Suppressor macrophage (primary cell): ENCODE measurements at places on chromosomes 7 and 10.

GRCh38 chr10:63246356-63246755, 113.2 kb downstream of the NRBF2 start:
- no peak for DNase-seq

- no peak for DNase-seq
These were observed 194.3 kb downstream of the GRID1 start for GRCh38 chr10:86172301-86172700.

GRCh38 chr10:113151190-113151666, 201.2 kb downstream of the TCF7L2 start:
- DNase-seq: peak; percentile 74

- no peak for DNase-seq
These were observed 399.1 kb upstream of the AKR1E2 start for GRCh38 chr10:4426866-4427265.

GRCh38 chr7:93636276-93636675, 61.8 kb upstream of the CALCR start:
- DNase-seq: no peak

DNA sequence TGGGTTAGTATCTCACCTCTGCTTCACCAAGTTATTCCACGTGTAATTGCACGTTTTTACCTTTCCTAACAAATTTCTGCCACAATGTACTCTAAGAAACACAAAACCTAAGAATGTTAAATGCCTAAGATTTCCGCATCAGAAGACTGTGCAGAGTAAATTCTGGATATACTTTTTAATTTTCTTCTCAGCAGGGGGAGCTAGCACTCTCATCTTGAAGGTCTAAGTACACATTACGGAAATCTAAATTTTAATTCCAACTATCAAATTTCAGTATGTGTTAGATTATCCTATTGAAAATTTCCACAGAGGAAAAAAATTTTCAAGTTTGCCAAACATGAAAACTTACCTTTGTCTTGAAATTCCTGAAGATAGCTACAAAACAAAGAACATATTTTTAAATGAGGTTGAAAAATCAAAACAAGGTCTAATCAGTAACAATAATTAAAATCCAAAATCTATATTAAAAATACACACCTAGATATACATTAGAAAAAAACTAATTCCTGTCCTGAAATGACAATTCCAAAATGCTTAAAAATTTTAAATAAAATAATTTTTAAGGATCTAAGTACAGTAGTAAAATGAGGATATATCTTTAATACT, 10.5 kb downstream of the SKAP2 start:
- DNase-seq: peak; percentile 74

GRCh38 chr7:95871075-95871848, 98.9 kb downstream of the DYNC1I1 start:
- DNase-seq: peak; percentile 39

DNA sequence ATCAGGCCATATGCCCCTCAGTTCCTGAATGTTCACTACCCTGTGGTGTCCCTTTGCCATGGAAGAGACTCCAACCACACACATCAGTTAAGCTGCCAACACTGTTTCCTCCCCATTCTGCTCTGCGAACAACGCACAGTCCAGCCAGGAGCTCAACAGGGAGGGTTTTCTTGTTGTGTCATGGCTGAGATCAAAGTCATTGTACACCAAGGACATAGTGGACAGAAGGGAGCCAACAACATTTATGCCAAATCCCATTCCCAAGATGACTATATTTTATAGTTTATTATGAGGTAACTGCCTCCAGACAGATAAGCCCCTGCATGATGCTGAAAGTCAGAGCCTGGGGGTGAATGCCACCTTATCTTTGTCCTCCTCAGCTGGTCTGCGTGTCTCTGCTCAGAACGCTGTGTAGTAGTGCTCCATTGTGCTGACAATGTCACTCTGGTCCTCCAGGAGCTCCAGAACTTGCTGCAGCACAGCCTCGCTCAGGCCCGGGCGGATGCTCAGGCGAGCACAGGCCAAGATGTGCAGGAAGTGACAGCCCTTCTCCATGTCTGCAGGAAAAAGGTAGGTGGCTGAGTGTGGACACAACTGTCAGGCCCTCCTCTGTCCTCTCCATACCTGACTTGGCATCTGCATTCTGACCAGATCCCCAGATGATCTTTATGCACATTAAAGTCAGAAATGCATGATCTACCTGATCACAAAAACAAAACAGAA, 27.1 kb upstream of the SH3PXD2A start:
- DNase-seq: no peak

DNA sequence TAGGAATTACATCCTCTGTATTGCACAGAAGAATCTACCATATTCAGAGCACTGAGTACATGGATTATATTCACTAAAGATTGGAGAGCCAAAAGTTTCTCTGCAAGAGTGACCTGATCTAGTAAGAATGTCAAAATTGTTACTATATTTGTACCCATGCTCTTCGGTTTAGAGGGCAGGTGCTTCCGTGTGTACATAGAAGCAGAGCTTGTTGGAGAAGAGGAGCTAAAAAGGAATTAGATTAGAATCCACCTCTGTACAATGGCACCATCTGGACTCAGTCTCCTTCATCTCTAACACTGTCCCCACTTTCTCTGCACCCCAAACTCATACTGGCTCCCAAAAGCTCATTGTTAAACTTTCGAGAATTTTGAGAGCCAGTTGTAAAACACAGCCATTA, 8.3 kb downstream of the CALD1 start:
- no peak for DNase-seq

- DNase-seq: no peak
These were observed 630.7 kb downstream of the PARD3 start for GRCh38 chr10:34184397-34184796.

- DNase-seq: peak; percentile 28
These were observed 343.0 kb upstream of the PODXL start for GRCh38 chr7:131899271-131900030.

GRCh38 chr10:116070743-116071320, 202.2 kb downstream of the GFRA1 start:
- DNase-seq: no peak

- peak; percentile 62 for DNase-seq
These were observed 81.4 kb upstream of the LAMB4 start for GRCh38 chr7:108211382-108212201.

GRCh38 chr7:51349820-51350545, 33.4 kb upstream of the COBL start:
- no peak for DNase-seq

DNA sequence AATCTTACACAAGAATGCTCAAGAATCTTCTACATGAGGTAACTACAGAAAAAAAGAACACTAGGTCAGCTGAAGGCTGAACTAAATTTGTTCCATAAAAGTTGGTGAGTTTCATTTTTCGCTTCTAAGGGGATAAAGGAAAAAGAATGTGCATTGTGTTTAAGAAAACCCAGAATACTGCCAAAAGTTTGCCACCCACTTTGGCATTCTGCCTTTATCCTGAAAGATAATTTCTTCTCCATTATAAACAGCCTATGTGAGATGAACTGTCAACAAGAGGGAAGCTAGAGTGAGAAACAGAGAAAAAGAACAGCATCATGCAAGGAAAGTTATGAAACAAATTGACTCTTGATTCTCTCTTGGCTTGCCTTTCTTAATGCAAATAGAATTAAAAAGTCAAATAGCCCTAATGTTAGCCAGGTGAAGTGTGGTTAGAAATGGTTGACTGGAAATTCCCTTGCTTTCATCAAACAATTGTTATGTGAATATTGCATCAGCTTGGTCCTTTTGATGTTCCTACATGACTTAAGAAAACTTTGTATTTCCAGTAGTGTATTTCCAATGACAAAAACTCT, 25.8 kb downstream of the STEAP1 start:
- DNase-seq: no peak

GRCh38 chr10:42952349-42952748, 124.5 kb upstream of the RET start:
- no peak for DNase-seq

- peak; percentile 38 for DNase-seq
These were observed 20.8 kb upstream of the PTF1A start for GRCh38 chr10:23171232-23171876.

DNA sequence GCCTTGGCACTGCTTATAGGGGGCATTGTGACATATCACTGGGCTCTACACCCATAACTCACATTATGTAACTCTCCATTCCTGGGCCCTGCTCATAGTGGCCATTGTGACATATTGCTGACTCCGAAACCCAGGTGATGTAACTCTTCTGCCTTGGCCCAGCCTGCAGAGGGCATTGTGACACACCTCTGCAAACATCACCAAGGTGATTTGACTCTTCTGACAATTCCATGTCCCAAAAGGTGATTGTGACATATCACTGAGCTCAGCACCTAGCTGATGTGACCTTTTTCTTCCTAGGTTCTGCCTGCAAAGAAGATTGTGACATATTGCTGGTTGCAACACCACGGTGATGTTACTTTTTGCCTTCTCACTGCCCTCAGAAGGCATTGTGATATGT, 36.5 kb upstream of the ZNF680 start:
- DNase-seq: no peak

DNA sequence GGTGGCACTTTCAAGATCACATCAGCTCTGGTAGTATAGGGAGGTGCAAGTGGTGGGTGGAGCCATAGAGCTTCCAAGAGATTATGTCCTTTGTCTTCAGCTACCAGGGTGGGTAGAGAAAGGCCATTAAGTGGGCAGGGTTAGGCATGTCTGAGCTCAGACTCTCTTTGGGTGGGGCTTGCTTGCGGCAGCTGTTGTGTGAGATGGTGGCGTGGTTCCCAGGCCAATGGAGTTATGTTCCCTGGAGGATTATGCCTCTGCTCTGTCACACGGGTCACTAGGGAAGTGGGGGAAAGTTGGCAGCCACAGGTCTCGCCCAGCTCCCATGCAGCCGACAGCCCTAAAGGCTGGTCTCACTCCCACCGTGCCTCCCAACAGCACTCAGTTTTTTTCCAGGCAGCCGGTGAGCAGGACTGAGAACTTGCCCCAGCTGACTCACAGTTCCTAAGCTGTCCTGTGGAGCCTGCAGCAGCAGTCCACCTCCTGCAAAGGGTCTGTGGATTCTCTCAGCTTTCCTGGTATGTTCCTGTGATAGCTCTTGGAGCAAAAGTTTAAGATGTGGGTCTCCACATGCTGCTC, 459.0 kb downstream of the SH2D4B start:
- DNase-seq: no peak

DNA sequence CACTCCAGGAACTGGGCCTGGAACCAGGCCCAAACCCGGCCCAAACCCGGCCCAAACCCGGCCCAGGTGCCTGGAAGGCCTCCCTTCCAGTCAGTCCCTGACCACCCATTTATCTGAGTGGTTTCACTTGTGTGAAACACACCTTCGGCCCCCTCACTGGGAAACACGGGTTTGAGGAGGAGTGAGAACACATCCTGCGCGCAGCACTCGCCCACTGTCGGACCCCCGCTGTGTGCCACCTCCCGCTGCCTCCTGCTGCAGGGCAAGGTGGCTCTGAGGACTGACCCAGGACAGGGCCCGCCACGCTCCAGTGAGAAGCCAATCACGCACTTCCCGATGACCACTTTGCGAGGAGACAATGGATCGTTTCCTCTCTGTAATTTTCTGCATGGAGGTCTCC, 197.5 kb downstream of the BUB3 start:
- DNase-seq: no peak

- DNase-seq: no peak
These were observed 94.4 kb upstream of the ADCY1 start for GRCh38 chr7:45479781-45480180.

GRCh38 chr7:36967387-36967786, 243.1 kb upstream of the AOAH start:
- peak; percentile 82 for DNase-seq

DNA sequence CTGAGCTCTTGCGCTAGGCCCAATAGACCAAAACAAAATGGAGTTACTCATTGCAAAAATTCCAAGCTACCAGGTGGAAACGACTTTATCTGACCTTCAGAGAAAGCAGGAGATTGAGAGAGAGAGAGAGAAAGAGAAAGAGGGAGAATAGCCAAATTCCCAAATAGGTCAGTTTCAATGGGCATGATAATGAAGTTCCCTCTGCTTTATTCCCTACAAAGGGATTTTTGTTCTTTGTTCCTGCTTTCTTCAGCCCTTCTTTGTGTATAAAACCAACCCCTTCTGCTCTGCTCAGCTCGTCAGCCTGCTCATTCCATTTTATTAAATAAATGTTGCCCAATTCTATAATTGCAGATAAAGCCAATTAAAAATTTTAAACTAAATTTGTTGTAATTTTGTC, 45.0 kb upstream of the GPR37 start:
- no peak for DNase-seq

DNA sequence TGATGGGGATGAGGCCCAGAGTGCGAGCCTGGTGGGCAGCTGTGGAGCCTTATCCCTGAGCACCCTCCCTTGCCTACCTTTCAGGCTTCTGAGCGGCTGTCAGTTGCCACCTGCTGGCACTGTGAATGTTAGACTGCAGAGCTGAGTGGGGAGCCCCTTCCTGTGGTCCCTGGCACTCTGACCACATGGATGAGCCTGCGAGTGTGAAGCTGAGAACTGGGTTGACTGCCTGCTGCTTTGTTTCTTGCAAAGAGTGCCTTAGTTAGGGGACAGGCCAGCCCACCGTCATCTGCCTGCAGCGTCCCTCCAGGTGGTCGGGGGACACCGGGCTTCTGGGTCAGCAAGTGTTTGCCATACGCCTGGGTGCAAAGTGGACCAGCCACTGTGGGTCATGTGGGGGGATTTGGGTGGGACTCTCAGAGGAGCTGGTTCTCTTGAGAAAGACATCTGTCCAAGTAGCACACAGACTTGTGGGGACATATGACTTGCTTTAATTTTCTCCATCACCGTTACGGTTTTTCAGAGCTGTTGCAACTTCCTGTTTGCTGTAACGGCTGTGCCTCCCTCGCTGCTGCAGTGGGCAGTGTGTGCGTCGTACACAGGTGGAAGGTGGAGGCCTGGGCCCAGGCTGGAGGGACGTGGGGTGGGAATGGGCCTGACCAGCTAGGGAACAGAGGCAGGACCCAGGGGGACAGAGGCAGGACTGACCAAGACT, 13.7 kb downstream of the INPP5A start:
- peak; percentile 62 for DNase-seq

DNA sequence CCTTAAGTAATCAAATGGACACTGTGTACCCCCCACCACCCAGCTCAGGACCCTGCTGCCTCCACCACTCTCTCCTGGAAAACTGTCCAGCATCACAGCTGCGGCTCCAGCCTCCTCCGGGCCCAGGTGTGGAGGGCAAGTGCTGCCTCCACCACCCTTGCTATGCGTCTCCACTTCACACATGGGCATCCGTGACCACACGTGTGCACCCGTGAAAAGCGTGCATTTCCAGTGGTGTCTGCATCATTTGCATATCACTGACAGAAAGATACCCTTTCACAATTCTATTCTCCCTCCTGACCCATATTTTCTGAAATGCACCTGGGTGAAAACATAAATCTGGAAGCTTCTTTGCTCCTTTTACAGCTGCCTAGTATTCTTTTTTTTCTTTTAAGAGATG, 89.7 kb upstream of the PDGFA start:
- no peak for DNase-seq

DNA sequence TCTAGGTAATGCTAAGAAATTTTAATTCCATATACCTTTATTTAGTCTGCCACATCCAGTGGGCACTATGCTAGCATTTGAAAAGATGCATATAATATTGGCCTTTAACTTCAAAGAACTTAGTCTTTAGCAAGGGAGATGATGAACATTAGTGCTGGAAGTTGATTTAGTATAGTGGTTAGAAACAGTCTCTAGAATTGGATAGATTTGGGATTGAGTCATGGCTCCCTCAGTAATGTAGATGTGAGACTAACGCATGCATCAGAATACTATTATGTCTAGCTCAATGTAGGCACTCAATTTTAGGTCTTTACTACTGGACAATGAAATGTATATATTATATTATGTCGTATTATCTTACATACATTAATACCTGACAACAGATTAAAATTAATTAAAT, 5.8 kb downstream of the DKK1 start:
- DNase-seq: no peak
